ENCODE measurements at places on chromosomes 6 and 20.

DNA sequence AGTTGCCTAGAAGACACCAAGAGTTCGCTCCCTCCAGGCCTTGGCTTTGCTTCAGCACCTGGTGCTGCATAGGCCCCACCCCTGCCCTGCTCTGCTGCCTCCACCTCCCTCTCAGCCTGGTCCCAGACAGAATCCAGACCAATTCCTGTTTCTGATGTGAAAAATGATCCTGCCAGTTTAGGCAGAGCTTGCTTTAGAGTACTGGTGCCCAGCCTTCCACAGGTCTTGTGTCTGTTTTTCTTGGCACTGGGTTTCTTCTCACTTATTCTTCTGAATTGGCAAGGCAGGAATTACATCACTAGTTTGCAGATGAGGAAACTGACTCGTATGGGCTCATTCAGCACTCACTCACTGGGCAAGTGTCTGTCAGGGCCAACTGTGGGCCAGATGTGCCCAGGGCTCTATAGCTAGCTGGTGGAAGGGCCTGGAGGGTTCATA lies 53.0 kb downstream of the HLA-A start:
- no peak for DNase-seq

GRCh38 chr20:24546232-24546892 lies 76.9 kb downstream of the SYNDIG1 start:
- no peak for DNase-seq

DNA sequence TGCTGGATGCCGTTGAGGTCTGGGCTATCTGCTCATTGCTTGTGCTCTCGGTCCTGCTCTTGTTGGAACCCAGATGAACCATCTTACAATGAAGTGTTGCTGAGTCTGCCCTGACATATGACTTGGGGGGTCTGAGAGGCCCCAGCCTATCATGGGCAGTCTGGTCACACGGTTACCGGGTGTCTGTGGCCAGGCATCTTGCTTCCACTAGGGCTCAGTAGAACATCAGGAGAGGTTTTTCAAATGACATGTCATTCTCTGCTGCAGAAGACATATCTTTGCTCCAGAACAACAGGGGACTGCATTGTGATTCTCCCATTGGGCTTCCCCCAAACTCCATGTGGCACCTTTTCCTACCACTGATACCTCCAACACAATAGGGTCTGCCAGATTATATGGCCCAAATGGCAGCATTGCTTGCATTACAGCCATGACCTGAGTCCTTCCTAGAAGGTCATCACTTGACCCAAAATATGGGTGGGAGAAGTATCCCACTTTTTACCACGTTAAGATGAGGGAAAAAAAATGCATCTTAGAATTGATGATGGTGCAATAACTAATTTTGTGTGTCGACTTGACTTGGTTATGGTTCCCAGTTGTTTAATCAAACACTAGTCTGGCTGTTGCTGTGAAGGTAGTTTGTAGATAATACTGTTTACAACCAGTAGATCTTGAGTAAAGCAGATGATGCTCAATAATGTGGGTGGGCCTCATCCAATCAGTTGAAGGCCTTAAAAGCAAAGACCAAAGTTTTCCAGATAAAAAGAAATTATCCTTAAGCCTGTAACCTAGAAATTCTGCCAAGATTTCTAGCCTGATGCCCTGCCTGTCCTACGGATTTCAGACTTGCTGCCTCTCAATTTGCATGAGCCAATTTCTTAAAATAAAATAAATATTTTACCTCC lies 241.0 kb downstream of the QKI start:
- DNase-seq: no peak

DNA sequence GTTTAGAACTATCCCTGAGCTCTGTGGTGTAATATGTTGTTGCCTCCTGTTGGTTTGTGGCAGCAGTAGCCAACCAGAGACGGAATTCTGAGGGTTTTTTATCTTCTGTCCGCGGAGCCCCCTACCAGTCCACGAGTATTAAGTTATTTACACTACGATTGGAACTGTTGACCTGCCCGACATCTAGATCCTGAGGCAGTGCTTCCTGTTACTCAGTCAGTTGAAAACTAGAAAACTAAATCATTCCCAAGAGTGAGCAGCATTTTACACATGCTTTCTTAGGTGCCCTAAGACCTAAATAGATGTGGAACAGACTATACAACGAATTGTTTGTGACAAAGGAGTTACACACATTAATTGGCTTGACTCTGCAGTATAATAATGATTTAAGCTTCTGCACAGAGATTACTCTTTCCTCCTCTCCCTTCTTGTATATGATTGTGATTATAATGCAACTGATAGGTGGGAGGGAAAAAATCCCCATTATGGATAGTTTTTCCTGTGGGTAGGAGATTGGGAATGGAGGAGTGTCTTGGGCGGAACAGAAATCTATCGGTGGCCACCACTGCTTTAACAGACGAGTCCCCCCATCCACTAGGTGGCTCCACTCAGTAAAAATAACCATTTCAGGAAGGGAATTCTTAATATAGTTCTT lies 1.7 kb downstream of the LOC128125822 start:
- DNase-seq: peak; percentile 59

GRCh38 chr20:41734506-41734945 lies 116.3 kb upstream of the CHD6 start:
- peak; percentile 32 for DNase-seq

DNA sequence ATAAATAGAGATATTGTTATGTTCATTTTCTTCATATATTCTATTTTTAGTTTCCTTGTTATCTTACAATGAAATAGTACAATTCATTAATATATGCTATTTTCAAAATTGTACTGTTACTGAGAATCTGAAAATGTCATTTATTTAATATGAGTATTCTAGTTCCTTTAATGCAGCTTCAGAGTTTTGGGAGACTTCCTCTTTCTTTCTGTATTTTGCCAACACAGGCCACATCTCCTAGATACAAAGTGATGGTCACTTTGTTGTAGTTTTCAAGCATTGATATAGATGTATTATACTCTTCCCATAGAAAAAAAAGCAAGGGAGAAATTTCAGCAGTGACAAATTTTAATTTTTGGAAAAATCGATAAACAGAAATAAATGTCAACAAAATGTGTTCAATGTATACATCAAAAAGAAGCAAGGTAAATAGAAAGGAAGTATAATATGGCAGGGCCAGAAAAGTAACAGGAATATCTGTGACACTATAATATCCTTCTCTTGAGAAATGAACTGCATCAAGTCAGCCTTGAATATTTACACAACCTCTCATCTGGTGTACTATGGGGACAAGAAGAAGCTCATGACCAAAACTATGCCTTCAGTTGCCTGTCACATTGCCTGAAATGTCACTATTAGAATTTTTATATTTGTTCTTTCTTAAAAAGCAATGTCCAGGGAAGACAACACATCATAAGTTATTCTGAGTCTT lies 396.0 kb downstream of the TBC1D32 start:
- DNase-seq: no peak

- no peak for DNase-seq
Observed at GRCh38 chr6:170026751-170027646, 263.9 kb downstream of the DLL1 start.

DNA sequence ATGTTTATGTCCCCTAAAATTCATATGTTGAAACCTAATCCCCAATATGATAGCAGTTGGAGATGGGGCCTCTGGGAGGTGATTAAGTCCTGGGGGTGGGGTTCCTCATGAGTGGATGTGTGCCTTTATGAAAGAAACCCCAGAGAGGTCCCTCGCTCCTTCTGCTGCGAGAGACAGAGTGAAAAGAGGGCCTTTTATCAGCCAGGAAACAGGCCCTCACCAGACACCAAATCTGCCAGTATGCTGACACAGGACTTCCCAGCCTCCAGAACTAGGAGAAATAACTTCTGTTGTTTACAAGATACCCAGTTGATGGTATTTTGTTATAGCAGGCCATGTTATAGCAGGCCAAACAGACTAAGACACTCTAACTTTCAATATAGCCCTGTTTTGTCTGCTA lies 100.9 kb upstream of the NFATC2 start:
- peak; percentile 91 for DNase-seq

GRCh38 chr6:137705160-137706082 lies 161.6 kb upstream of the TNFAIP3 start:
- peak; percentile 69 for DNase-seq

GRCh38 chr6:57075092-57075491 lies 14.9 kb upstream of the ZNF451 start:
- no peak for DNase-seq

- DNase-seq: peak; percentile 80
Observed at GRCh38 chr6:16736856-16737775, 24.1 kb downstream of the ATXN1 start.

DNA sequence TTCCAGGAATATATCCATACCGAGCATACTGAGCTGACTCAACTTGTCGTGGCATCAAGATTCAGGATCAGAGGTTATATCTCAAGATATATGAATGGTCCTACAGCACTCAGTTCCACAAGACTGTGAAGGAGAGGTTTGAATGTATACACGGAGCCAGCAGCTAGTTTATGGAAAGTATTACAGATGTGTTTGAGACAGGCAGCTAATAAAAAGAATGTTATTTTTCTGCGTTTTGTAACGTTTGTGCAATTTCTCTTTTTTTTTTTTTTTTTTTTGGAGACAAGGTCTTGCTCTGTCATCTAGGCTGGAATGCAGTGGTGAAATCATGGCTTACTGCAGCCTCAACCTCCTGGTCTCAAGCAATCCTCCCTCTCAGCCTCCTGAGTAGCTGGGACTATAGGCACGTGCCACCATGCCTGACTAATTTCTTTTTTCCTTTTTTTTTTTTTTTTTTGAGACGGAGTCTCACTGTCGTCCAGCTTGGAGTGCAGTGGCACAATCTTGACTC lies 3.4 kb upstream of the FAM110A start:
- no peak for DNase-seq

GRCh38 chr6:116255246-116255800 lies 1.4 kb upstream of the TSPYL4 start:
- DNase-seq: peak; percentile 71

DNA sequence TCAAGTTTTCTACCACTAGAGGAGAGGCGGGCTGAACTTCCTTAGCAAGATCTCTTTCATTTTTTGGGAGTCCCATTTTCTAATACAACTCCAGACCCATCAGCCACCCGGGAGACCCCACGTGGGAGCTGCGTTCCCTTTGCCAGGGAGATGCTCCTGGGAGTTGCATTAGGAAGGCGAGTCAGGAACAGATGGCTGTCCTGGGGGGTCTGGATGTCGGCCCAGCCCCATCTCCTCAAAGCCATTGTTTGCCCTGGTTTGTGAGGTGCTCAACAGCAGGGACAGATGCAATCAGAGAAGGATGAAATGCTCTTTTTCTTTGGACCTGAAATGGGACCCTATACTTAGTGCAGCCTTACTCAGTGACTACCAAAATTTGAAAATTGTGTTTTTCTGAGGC lies 39.4 kb downstream of the CARMIL1 start:
- DNase-seq: no peak

- DNase-seq: no peak
Observed at GRCh38 chr20:57078116-57078515, 188.3 kb downstream of the BMP7 start.

GRCh38 chr20:12740647-12741046 lies 268.1 kb upstream of the SPTLC3 start:
- no peak for DNase-seq

GRCh38 chr20:34365765-34366213 lies 2.7 kb downstream of the ITCH start:
- DNase-seq: no peak

- DNase-seq: peak; percentile 88
Observed at GRCh38 chr6:159969921-159970320, 1.0 kb downstream of the IGF2R start.

DNA sequence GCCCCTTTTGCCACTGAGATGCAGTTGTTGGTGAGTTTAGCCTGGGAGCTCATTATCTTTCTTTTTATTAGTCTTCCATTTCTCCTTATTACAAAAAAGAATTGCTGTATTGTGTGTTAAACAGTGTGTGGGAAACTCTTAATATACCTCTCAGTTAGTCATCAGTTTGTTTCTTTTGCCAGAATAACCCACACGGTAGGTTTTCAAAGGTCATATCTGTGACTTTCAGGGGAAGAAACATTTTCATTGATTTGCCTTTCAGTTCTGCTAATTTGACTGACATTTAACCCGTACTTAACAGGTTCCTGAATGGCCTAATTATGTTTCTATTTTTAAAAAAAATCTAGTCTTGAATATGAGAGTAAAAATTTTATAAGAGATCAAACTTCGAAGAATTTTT lies 145.3 kb downstream of the KHDC1L start:
- DNase-seq: no peak

DNA sequence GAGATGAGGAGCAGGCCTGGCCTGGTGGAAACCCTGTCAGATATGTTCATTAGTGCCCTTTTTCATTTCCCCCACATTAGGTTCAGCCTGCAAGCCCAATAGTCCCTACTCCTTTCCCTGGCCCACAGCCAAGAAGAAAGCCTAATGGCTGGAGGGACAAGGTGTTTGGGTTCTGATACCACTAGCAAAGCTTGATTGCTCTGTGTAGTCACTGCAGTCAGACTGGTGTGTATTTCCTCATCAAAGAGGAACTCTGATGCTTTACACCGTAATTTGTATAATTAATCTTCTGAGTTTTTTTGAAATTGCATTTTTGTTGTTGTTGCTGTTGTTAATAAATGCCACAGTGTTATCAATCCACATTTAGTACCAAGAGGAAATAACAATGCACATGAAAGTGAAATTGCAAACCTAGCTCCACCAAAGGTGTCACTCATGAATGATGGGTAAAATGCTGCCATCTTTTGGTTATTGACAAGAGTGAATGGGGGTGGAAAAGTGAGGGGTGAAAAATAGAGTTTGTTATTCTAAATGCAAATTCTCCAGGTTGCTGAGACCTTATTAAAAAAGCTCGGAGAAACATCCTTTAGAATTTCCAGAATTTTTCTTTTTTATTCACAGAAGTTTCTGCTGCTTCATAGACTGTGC lies 320.2 kb upstream of the POU3F2 start:
- no peak for DNase-seq

DNA sequence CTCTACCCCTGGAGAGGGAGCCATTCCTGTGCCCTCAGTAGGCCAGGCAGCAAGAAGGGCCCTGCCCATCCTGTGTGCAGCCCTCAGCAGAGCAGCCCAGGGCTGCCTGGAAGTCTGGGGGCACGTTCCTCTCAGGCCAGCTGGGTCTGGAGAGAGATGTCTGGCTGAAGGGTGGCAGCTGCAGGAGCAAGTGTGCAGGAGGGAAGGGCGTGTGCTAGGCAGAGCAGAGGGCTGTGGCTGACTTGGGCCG lies 62.7 kb downstream of the NOL4L start:
- no peak for DNase-seq

GRCh38 chr20:63752411-63753101 lies 13.0 kb downstream of the SLC2A4RG start:
- no peak for DNase-seq

DNA sequence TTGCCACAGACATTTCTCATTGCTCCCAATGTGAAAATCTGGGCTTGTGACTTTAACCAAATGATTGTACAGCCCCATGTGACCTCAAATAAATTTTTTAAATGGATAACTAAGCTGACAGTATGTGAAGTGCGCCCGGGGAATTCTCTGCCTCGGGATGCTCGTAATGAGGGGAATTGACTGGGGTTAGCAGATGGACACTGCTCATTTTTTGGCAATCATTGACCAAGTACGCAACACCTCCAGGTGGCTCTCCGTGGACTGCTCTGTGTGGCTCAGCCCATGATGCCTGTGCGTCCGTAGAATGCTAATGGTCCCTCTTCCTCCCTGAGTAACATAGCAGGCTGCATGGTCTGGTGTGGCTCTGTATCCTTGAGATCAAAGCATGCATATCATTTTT lies 42.4 kb downstream of the FARS2 start:
- DNase-seq: no peak

GRCh38 chr6:166236596-166236995 lies 68.9 kb upstream of the TBXT start:
- no peak for DNase-seq

- DNase-seq: no peak
Observed at GRCh38 chr20:63943808-63944077, 12.5 kb downstream of the UCKL1 start.

GRCh38 chr6:143961066-143961465 lies 47.0 kb downstream of the PLAGL1 start:
- DNase-seq: peak; percentile 67

- no peak for DNase-seq
Observed at GRCh38 chr6:75612434-75612833, 10.8 kb downstream of the SENP6 start.

Data from lung (tissue), 17 donors.